ENCODE measurements at places on chromosomes 5 and 9. TPM values are rescaled to one million over a fixed set of nuclear protein-coding genes. Genes with fewer than 3 reads are reported as not detected.
A peak's percentile ranks its signal among the peaks of the same experiment; 100 is the strongest.

- DNase-seq = no peak
These were observed 205.5 kb downstream of the SLIT3 start for GRCh38 chr5:169095410-169095960.

- DNase-seq = no peak
These were observed 62.1 kb downstream of the PDE4D start for GRCh38 chr5:59831326-59832010.

Gene ARHGEF39
- total RNA-seq = 2.1 TPM

- DNase-seq = peak; percentile 64
These were observed 265.5 kb upstream of the ADAMTSL1 start for GRCh38 chr9:18208166-18209059.

DNA sequence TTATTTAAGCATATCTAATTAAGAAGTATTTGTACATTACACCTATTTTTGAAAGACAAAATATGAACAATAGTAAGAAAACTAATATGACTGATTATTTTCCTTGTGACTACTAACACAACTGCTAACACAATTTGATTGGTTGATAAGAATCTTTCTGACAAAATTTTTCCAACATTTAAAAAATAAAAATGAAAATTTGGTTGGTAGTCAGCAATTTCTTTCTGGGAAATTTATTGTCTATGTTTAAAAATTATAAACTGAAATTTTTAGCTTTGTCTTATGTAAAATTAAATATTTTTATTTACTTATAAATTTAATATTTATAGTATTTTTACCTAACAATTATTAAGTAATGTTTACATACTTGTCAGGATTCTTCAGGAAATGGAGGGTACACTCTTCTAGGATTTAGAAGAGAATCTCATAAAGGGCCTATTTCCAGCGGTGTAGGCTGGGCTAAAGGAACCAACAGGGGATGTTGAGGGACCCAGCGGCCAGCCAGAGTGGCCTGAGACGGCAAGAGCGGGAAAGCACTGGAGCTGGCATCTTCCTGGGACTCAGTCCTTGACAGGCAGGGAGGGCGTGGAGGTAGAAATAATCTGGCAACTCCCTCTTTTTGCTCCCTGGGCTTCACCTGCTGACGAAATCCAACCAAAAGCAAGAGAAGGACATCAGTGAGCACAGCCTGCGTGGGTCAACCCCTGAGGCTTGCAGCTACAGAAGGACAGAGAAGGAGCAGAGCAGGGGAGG lies 14.7 kb upstream of the FAM120A start:
- no peak for DNase-seq

Gene PDE8B
- not detected for total RNA-seq

Gene ADRA1B
- total RNA-seq = 0.32 TPM

GRCh38 chr5:122118356-122118948 lies 10.9 kb upstream of the ZNF474 start:
- peak; percentile 27 for DNase-seq

DNA sequence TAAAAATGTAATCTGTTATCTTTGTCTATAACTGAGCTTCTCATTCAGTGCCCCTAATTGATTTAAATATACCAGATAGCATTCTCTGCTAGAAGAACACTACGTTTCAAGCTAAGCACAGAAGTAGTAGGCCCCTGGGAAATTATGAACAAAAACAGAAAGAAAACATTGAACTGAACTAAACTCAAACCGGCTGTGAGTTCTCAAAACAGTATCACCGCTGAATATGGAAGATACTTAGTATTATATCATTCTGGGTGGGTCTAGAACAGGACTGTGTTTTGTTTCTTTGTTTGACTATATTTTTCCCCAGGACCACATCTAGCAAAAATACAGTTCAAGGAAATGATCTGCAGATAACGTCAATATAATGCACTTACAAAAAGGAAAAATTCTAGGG lies 95.1 kb upstream of the HMHB1 start:
- no peak for DNase-seq

Gene DPYSL3
- 42.8 TPM for total RNA-seq

GRCh38 chr9:14399756-14400657 lies 86.1 kb upstream of the NFIB start:
- DNase-seq = no peak

DNA sequence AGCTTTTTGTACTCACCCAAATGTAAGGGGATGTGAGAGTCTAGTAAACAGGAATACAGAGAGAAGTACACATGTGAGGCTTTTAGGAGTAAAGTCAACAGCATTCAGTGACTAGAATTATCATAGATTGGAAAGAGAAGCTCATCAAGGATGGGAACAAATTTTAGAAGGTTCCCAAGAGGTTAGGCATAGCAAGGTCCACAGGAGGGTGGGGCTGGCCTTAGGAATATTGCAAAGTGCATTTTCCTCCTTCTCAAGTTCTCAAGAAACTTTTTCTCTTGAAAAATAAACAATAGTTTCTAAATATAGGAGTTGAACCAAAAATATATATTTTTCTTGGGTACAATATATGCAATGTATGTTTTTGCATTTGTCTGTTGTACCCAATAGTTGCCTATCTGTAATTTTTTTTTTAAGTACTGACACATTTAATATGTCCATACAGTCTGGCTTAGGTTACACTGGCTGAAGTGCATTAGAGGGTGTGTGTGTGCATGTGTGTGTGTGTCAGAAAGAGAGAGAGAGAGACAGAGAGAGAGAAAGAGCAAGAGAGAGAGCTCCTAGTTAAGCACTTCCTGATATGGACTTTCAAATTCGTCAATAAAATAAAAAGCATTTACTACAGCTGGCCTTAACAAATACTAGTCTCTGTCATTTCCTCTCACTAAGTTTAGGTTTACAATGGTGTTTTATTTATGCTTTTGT lies 62.2 kb downstream of the SNX18 start:
- no peak for DNase-seq

Gene SPINK4
- total RNA-seq = not detected

Gene MYORG
- total RNA-seq = 0.13 TPM

- no peak for DNase-seq
These were observed 73.4 kb downstream of the FBN2 start for GRCh38 chr5:128464596-128464995.

Gene FOXD4L6
- not detected for total RNA-seq

Gene GRIN3A
- not detected for total RNA-seq

Gene GRXCR2
- not detected for total RNA-seq

Gene C5orf24
- 41.4 TPM for total RNA-seq

DNA sequence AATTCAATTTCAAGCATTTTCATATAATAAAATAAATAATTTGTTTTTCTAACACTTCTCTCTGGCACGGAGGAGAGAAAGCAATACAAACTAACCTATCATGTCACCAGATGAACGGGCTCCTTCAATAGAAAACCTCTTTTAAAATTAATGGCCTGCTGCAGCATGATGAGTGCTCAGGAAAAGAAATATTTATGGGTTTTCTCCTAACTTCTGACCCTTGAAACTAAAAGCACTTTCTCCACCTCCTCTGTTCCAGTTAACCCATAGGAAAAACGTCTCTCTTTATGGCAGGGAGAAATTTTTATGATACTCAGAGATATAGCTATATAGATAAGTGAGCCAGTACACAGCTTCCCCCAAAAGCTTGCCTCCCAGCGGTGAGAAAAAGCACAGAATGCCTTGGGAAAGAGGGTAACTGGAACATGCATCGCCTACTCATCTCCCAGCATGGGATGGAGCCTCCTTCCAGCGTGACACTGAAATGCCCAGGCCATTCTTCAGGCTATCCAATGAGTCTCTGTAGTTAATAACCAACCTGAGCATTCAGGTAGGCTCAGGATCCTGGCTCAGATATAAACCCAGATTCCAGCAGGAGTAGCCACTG lies 963.0 kb upstream of the DMAC1 start:
- DNase-seq = no peak

DNA sequence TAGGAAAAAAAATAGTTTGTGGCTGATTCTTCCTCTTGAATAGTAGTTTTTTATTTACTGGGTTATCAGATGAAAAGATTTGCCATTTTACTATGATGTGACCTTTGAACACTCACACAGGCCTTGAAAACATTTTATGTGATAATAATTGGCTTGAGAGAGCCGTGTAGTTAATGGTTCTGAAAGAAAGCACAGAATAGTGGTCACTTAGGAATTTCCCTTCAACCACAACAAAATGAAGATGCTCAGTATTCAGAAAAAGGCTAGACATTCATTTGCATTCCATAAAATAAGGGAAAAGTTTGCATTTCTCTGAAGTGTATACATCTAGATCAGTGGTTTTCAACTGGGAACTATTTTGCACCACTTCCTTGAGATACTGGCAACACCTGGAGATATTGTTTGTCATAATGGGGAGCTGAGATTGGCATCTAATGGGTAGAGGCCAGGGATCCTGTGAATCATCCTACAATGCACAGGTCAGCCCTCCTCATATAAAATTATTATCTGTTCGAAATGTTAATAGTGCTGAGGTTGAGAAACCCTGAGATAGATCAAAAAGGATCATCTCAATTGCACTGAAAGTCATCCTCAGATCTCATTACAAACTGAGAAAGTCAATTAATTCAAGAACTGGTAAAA lies 446.4 kb upstream of the CCNG1 start:
- no peak for DNase-seq

All from GM23248 (cell line).